ENCODE measurements at places on chromosomes 4 and X.

DNA sequence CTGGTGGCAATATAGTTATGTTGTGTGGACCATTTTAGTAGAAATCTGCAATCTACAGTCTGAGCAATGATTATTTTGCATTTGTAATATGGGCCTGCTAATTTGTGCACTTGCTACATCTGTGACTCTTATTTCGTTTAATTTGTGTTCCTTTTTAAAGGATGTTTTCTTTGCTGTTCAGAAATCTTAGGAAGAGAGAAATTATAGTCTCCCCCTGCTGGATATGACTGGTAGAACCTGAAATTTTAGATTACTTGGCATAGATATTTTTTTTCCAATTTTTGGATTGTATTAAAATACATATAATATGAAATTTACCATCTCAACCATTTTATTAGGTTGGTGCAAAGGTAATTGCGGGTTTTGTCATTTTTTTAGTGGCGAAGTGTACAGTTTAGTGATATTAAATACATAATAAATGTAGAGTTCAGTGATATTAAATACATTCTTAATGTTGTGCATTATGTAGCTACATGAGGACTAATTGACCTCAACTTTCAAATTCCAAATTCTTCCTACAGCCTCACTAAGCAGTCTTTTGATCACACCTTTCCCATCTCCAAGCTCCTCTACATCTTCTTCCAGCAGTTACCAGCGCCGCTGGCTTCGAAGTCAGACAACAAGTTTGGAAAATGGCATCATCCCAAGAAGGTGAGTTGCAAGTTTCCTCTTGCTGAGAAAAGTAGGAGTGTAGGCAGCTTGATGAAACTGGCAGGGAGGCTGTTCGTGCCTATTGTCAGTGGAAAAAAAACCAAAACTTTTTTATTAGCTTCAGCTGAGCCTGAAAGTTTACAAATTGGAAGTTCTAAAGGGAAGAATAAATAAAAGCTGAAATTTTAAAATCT is 82.2 kb downstream of the FNIP2 start:
- no peak for DNase-seq
- peaks cover 8% of the 10 kb centered on the region for H3K4me1 ChIP-seq
- H3K4me3 ChIP-seq = no peak overlapping the region

GRCh38 chrX:9055354-9055753 is 21.4 kb upstream of the FAM9B start:
- H3K4me3 ChIP-seq = no peak overlapping the region
- no peak overlapping the region for H3K27ac ChIP-seq
- no peak for DNase-seq

DNA sequence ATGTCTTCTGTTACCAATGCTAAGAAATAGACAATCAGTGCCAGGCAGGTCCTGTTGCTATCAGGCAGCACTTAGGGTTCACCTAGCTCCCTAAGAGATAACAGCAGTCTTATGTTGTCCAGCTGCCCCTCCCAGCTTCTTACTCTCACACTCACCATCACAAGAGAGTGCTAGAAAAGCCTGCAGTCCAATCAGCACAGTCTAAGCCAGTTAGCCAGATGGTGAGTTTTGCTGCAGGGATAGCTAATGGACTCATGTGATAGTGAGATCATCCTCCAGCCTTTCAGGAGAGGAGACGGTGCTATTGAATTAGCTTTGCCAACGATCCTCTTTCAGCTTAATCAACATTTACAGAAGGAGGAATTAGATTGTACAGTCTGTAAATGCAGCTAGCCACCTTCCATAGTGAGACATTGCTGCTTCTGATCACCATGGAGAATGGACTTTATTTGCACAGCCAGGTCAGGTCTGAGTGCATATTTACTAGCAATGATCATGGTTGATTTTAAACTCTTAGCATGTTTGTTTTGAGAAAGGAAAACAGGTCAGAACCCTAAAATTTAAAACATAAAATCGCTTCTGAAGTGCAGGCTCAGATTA is 438.3 kb downstream of the CENPC start:
- H3K27ac ChIP-seq = no peak overlapping the region
- no peaks in the 10 kb centered on the region for H3K36me3 ChIP-seq
- no peaks in the 10 kb centered on the region for H3K27me3 ChIP-seq
- H3K4me3 ChIP-seq = no peak overlapping the region

DNA sequence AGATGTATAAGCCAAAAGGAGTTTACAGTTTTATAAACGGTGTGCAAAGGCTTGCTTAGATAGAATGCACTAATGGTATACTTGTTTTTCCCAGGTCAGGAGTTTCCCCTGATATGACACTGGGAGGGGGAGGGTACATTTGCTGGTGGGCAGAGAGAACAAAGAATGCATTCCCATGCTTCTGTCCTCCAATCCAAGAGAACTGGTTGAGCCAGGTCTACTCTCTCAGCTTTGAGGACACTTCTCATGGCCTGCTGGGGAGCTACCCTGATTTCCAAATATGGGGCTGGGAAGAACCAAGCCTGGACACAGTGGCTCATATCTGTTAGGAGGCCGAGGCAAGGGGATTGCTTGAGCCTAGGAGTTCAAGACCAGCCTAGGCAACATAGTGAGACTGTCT is 3.3 kb upstream of the GPC4 start:
- peaks cover 34% of the 10 kb centered on the region for H3K27me3 ChIP-seq
- H3K36me3 ChIP-seq = no peaks in the 10 kb centered on the region
- no peak overlapping the region for H3K4me3 ChIP-seq
- no peak for DNase-seq
- peaks cover 2% of the 10 kb centered on the region for H3K4me1 ChIP-seq

All from activated CD4-positive, alpha-beta T cell treated with anti-CD3 and anti-CD28 coated beads, Interleukin-2, amount 10 ng/mL, durations not matched to agents 7 days and 5 days (primary cell).